ENCODE measurements at places on chromosomes 6 and 20.

DNA sequence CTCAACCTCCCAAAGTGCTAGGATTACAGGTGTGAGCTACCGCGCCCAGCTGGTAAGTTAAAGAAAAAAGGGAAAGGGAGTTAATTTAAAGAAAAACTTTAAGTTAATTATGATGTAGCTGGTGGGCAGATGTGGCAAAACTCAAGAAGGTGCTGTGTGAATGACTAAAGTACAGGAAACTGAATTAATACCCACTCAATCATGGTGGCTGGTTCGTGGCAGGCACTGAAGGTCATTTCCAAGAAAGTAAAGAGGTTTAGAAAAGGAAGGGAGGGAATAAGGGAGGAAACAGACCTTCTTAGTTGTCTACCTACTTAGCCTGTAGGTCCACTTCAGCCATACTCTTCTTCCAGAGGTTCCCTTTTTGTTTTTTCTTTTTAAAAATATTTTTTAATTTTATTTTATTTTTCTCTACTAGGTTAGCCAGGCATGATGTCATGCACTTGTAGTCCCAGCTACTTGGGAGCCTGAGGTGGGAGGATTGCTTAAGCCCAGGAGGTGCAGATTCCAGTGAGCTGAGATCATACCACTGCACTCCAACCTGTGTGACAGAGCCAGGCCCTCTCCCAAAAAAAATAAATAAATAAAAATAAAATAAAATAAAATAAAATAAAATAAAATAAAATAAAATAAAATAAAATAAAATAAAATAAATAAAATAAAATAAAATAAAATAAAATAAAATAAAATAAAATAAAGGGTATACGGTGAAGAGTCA is 11.9 kb upstream of the TGM3 start:
- no peak for DNase-seq

GRCh38 chr6:41471064-41471895 is 74.9 kb upstream of the FOXP4 start:
- no peak for DNase-seq

DNA sequence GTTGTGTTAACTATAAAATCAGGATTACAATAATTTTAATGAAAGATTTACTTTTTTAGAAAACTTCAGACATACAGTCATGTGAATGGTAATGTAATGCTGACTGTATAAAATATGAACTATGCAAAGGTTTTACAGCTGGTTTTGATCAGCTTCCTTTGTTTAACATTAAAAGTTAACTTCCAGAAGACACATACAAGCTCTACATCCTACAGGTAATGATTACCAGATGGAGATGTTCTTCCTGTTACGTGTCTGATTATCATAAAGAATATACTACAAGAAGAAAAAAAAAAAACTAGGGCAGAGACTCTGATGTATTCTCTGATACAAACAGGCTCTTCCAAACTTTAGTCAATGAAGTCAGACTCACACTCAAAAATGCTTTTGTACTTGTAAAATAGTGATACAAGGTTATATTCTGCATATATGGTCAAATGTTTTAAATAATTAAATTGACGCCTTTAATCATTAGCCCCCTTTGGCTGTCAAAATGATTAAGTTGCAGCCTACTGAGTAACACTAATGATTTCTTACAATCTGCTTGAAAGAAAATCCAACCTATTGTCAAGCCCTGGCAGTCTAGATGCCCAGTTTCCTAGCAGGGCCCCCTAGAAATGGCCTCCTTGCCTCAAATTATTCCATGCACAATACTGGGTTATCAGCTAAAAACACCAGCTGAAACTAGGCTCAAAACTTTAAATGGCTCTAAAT is 251.8 kb upstream of the RUNX2 start:
- DNase-seq, result no peak

DNA sequence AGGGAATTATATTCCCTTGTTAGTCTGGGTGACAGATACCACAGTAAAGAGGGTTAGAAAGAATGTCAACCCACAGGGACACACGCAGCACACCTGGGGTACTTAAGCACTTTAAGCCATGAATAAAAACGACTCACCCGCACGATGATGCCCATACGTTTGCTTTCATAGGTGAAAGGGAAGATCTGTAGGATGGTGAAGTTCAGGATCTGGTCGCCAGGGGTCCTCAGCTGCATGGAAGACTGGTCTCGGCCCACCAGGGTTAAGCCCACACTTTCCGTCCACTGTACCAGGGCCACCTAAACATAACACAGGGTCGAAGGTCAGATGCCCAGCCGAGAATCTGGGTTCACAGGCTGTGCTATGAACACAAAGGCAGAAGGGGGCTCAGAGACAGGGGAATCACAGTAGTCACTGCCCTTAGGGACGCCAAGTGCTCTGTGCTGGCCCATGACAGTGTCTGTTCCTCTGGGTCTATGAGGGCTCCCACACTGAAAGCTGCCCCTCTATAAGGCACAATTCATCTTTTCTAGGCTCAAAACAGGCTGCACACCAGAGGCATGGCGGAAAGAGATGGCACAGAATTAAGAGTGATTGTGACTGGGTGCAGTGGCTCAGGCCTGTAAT is 96.8 kb upstream of the NFATC2 start:
- DNase-seq, result no peak

DNA sequence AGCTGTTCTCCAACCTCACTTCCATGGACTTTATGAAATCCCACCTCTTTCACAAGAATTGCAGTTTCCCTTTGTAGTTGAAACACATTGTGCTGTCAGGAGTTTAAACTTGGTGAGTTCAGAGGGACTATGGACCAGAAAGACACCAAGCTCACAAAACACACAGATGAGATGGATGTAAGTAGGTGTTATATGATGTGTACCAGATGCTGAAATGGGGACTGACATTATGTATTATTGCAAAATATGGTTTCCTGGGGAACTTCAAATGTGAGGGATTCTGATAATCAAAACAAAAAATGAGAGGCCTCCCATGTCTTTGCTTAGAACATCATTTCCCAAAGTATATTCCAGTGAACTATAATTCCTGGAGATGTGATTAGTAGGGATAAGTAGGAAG is 401.1 kb upstream of the ARID1B start:
- DNase-seq, result no peak

GRCh38 chr20:62208795-62209755 is 11.0 kb downstream of the HRH3 start:
- no peak for DNase-seq

DNA sequence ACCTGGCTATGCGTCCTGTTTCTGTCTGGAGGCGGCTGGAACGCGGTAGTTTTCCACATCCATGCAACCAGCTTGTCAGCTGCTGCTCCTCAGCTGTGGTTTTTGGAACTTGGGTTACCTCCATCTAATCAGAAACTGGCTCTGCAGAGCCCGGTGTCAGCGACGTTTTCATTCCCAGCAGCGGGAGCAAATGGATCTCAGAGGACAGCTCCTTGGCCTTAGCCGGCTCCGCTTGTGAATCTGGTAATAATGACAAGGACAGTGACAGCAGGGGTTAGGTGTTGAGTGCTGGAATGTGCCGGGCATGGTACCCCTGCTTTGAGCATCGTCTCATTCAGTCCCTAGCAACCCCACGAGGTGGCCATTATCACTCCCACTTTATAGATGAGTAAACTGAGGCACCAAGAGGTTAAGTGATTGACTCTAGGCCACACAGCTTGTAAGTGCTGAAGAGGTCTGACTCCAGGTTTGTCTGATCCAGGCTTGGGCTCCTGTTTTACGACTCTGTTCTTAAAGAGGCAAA is 1.3 kb downstream of the SLCO4A1 start:
- DNase-seq, result no peak

GRCh38 chr20:56249244-56249955 is 868 bp downstream of the MC3R start:
- no peak for DNase-seq

DNA sequence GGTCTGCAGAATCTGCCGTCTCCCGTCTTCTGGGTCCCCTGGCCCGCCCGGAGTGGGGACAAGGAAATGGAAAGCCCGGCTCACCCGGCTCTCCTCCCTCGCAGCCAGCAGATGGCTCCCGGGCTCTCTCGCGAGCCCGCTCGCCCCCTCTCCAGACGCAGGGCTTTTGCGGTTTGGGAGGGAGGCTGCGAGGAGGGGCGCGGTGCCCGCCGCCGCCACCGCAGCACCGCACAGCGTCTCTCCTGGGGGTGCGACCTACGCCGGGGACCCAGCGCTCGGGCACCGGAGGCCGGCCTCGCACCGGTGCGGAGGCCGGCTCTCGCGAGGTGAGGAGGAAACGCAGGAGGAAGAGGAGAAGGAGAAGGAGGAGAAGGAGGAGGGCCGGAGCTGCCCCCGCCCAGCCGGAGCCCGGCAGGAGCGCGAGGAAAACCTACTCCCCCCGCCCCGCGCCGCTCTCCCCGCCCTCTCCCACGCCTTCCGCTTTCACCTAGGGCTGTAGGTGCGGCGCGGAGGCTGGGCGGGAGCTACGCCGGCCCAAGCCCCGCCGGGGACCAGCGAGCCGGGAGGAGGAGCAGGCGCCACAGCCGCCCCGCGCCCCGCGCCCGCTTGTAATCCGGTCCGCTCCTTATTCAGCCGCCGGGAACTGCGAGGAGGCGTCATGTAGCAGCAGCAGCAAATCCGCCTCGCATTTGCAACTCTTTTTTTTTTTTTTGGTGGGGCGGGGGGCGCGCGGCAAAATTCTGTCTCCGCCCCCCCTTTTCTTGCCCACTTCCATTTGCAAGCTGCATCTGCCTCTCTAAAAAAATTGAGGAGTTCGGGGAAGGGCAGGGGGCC is at the start of gene CARMIL1:
TSS of gene CARMIL1 (plus strand) at position 461 of the 834 bp plus-strand sequence. CDS start 422 bp downstream, outside the sequence.
- DNase-seq, result no peak

- no peak for DNase-seq
Measured at GRCh38 chr6:33205191-33206026, 954 bp downstream of the HSD17B8 start.

DNA sequence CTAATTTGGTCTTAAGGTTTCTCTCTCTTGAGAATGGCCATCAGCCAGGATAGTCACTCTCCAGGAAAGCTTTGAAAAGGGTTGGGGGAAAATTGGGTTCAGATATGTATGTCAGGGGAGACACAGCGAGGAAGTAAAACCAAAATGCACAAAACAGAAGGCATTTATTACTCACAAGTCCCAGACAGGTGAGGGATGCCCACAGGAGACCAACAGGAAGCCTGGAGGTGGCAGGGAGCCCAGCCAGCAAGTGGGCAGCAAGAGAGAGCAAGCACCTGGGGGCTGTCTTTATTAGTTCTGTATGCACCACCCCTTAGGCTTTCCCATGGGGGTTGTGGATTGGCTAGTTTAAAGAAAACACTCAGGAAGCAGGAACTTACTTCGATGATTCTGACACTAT is 707.7 kb downstream of the KIF16B start:
- no peak for DNase-seq

DNA sequence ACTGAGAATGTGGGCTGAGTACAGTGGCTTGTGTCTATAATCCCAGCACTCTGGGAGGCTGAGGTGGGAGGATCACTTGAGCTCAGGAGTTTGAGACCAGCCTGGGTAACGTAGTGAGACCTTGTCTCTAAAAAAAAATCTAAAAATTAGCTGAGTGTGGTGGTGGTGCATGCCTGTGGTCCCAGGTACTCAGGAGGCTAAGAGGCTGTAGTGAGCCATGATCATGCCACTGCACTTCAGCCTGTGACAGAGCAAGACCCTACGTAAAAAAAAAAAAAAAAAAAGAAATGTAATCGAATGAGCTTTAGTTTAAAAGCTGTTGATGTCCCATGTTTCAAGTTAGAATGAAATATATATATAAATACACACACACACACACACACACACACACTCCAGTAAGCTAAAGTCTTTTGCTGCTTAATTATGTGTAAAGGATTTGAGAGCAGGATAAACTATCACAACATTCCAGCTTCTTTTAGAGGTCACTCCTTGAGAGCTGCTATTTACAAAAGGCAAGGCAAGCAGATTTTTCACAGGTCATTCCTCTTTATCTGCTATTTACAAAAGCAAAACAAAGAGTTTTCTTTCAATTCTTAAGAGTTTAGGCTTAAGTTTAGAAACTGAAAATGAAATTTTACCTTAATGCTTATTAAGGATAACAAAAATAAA is 4.7 kb upstream of the MICAL1 start:
- DNase-seq, result no peak

- no peak for DNase-seq
Measured at GRCh38 chr20:47118641-47119040, 224.0 kb downstream of the EYA2 start.

DNA sequence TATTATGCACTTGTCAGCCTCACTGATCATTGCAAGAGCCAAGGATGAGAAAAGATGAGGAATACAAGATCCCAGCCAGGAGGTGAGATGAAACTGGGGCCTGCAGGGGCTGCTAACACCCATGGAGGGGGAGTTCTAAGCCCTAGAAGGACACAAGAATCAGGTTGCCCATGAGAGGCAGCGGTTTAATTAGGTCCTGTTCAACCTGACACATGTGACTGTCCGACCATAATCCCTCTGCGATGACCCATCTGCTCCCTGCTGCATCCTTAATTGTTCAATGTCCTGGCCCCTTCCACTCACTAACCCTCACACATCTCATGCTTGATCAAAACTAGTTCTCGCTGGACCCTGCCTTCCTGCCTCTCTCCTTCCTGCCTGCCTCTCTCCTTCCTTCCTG is 52.2 kb upstream of the NNAT start:
- no peak for DNase-seq

GRCh38 chr6:74256381-74256780 is 560.4 kb downstream of the CD109 start:
- DNase-seq, result no peak

- no peak for DNase-seq
Measured at GRCh38 chr6:20118892-20119291, 93.4 kb downstream of the MBOAT1 start.

DNA sequence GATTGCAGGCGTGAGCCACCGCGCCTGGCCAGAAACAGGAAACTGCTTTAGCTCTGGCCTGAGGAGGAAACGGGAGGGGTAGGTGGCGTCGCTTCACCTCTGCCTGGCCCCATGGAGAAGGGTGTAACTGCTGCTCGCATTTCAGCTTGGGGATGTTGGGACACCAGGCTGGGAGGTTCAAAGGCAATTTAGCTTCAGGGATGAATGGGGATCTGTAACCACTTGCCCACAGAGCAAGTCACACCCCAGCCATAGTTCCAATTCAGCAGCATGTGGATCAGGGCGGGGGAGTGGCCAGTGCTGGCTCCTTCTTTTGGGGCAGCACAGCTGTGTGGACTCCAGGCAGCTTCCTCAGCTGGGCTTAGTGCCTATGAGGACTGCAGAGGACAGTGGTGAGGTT is 34.8 kb upstream of the NUP153 start:
- no peak for DNase-seq

DNA sequence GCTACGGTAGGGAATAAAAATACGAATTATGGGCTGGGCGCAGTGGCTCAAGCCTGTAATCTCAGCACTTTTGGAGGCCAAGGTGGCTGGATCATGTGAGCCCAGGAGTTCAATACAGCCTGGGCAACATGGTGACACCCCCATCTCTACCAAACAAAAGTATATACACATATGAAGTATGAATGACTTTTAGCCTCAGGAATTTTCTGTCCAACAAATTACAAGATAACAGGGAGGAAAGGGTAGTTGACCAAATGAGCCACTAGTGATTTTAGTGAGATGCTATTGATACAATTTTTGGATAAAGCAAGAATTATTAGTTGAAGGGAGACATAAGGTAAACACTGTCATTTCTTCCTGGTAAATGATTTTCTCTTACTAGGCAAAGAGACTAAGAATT is 328.2 kb downstream of the SYNE1 start:
- DNase-seq, result no peak

GRCh38 chr6:43990275-43990626 is 137.0 kb downstream of the MRPL14 start:
- DNase-seq, result no peak

Measured in AG09309 (cell line).